Activated naive CD4-positive, alpha-beta T cell treated with Interleukin-2 at 50 U/mL for 16 hours (primary cell): ENCODE measurements at places on chromosomes 7 and 10.
A peak's percentile ranks its signal among the peaks of the same experiment; 100 is the strongest.

DNA sequence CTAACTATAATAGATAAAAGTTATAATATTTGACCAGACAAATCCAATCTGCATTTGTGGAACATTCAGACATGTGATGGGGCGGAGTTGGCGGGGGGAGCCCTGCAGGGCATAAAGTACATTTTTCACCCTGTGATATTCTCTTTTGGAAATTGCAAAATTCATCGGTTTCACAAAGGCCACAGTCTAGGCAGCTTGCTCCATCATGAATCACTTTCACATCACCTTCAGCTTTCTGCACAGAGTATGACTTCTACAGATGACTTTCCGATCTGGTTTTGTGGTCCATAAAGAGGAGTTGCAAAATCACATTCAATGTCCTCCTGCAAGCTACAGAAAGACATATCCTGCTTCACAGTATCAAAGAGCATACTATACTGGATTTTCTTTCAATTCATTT is 51.4 kb upstream of the APBB1IP start:
- no peak for DNase-seq

DNA sequence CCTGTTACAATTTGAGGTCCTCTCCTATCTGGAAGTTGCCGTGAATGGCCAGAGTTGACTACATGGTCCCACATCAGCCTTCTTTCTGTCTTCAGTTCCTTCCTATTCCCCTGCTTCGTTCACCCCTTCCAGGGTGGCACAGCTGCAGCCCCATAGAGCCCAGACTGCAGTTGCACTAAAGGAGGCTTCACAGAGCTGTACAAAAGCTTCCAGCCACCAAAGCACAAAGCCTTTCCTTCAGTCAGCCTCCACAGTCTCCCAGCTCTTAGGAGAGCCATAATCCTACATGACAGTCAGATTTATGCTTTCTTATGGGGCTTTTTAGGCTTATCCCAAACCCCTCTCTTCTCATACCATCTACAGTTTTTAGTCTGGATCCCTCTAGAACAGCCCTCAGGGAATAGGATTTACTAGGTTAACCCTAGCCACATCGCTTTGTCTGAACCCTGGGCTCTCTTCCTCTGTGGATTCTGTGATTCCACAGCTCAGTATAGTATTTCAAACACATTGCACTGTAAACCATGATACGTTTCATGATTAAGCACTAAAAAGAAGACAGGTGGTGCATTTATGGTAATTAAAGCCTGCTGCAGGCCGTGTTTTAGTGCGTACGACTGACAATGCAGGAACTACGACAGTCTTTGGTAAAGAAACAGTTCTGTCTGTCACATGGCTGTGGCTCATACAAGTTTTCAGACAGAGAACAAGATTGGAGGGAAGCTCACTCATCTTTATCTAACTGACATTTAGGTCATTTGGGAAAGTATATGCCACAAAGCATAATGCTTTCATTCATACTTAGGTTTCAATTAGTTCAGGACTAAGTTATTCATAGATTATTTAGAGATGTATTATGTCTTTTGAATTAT is 208.3 kb upstream of the KMT2E start:
- DNase-seq = no peak

- no peak for DNase-seq
Measured at GRCh38 chr10:116098411-116099022, 174.5 kb downstream of the GFRA1 start.

- peak; percentile 40 for DNase-seq
Measured at GRCh38 chr7:144834641-144835144, 1.2 kb downstream of the TPK1 start.

DNA sequence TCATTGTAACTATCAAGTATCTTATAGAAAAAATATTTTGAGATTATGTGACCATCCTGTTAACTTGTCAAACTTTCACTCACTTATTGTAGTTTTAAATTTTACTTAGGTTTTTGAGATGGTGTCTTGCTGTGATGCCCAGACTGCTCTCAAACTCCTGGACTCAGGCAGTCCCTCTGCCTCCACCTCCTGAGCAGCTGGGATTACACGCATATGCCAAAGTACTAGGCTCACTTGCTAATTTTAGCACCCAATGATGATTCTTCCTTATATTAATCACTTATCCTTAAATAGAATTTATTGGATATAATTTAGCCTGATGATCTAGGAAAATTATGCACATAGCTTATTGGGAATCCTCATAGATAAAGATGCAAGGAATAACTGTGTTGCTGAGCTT is 104.9 kb downstream of the BTRC start:
- DNase-seq = no peak

DNA sequence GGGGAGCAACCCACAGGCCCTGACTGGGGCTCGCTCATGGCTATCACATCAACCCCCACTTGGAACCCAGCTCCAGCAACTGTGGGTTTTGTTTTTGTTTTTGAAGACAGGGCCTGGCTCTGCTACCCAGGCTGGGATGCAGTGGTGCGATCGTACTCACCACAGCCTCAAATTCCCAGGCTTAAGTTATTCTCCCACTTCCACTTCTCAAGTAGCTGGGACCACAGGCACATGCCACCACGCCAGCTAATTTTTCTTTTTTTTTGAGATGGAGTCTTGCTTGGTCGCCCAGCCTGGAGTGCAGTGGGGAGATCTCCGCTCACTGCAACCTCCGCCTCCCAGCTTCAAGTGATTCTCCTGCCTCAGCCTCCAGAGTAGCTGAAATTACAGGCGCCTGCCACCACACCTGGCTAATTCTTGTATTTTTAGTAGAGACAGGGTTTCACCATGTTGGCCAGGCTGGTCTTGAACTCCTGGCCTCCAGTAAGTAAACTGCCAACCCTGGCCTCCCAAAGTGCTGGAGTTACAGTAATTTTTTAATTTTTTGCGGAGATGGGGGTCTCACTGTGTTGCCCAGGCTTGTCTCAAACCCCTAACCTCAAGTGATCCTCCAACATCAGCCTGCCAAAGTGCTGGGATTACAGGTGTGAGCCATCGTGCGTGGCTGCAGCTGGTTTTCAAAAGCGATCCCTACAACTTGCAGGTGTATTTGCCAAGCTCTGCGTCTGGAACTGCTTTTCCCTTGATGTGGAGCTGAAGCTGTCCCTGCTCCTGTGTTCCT is 228.7 kb downstream of the SKIDA1 start:
- no peak for DNase-seq

GRCh38 chr10:114925587-114926586 is 12.1 kb upstream of the TRUB1 start:
- DNase-seq = peak; percentile 12

GRCh38 chr10:31581741-31582323 is 262.8 kb downstream of the ZEB1 start:
- no peak for DNase-seq

DNA sequence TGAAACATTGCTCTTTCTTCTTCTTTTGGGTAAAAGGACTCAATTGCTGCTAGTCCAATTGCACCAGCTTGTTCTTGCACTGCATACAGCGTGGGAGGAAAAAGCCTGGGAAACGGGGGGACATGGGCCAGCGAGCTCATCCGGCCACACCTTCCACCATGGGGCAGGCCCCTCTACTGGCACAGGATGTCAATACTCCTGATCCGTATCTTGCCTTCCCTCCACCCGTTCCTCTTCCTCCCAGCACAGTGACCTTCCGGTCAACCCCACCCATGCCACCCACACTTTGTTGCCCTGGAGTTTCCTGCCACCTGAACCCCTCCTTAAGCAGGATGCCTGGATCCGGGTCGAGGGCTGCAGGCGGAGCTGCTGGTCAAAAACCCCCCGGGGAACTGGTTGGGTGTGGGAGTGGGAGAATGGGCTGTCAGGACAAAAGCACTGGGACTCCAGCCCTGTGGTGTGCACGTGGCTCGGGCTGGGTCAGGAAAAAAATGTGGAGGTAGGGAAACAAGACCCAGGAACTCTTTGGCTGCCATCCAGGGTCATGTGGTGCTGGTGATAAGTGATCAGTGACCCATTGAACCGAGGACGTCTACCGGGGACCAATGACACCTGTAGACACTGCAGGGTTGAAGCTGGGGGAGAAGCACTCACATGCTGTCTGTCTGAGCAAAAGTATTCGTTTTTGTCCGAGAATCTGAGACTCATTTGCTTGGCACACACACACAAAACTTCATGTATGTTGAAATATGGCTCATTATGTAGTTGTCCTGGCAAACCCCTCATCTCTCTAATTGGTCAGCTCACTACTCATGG is 8.1 kb downstream of the IL2RA start:
- peak; percentile 37 for DNase-seq

DNA sequence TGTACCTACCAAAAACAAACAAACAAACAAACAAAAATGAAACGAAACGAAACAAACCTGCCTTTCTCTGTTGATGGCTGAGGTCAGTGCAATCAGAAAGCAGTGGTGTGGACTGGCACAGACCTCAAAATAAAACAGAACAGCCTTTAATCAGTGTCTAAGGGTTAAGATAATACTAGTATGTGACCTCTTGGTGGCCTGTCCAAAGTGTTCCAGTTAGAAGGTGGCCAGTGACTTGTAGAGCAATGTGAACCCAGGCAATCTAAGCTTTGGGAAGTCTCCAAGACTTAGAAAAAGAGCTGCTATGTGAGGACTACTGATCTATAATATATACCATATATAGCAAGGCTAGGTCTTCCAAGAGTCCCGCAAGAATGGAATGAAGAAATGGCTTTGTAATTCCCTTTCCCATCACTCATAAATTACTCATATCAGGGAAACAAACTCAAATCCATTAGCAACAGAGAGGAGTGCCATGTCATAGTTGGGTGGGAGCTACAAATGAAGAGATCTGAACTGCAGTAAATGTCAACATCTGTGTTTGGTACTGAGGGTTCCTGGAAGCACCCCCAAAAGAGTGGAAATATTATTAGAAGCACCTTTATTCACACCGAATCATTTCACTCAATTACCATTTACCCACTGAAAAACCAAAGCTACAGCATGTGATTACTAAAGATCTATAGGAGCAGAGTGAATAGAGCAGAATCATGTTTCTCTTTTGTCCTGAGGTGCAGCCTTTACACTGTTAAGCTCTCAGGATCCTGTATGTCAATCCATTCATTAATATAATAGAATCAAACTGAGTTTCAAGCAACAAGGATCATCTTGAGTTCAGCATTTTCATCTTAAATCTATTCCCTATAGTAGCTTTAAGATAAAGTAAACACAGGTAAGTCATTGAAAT is 28.0 kb downstream of the ABLIM1 start:
- DNase-seq = no peak

GRCh38 chr7:79199266-79199665 is 254.2 kb downstream of the MAGI2 start:
- DNase-seq = no peak

DNA sequence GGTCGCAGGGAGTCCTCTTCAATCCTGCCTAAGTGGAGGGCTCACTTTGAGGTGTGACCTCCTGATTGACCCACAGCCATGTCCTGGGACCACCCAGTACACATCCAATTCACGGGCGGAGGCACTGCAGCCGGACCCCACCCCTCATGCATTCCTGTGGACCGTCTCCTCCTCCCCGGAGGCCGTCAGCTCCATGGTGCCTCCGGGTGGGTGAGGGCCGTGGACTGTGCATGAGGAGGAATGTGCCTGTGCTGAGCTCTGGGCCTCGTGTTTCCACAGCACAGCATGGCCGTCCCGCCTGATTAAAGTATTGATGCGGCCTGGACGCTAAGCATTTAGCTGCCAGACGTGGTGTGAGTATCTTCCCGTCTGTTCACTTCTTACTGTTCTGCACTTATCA is 52.8 kb downstream of the CFAP46 start:
- DNase-seq = no peak

GRCh38 chr10:126479280-126479895 is 91.1 kb upstream of the ADAM12 start:
- DNase-seq = no peak

DNA sequence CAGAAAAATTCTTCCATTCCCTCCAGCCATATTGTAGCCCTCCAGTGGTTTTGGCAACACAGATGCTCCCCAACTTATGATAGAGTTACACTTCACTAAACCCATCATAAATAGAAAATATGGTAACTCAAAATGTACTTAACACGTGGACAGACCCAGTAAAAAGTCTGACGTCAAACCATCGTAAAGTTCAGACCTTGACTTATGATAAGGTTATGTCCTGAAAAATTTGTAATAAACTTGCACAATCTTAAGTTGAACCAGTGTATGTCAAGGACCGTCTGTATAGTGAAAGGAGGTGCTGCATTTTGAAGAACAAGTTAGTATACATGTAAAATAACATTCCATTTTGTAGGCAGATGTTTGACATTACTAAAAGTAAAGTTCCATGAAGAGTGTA is 142.8 kb downstream of the NSUN6 start:
- DNase-seq = no peak

- DNase-seq = no peak
Measured at GRCh38 chr7:158247758-158248487, 339.7 kb downstream of the PTPRN2 start.

DNA sequence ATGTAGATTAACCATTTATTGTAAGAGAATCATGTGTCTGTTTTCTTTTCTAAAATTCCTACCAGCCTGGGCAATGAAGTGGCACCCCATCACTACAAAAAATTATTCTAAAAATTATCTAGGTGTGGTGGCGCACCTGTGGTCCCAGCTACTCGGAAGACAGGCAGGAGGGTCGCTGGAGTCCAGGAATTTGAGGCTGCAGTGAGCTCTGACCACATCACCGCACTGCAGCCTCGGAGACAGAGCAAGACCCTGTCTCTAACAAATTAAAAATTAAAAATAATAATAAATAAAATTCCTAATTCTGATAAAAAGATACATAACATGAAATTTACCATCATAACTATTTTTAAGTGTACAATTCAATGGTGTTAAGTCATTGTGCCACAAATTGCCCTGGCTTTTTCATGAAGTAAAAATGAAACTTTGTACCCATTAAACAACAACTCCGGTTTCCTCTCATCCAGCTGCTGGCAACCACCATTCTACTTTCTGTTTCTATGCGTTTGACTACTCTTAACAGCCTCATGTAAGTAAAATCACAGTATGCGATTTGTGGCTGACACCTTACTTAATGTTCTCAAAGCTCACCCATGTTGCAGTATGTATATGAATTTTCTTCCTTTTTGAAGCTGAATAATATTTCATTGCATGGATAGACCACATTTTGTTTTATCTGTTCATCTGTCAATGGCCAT is 20.6 kb upstream of the USP6NL start:
- DNase-seq = peak; percentile 23

DNA sequence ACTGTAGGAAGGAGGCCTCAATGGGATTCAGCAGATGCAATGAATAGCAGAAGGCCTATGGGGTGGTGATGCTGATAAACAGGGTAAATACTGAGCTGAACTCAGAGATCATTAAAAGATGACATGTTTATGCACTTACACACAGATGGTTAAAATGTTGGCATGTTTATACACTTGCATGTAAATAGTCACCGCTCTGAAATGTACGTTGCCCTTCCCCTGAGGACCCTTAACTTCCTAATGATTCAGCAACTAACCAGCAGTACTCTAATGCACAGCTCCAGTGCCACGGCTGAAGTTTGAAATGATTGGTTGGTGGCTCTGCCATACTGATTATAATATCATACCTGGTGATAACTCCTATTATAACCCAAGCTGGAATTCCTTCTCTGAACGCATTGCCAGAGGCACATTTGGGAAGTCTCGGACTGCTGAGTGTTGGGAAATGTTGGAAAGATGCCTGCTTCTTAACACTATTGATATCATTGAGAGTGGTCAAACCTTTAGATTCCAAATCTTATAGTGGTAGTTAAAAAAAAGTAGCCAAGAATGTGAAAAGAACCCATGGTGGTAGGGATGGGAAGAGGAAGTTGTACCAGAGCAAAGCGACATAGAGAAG is 3.7 kb upstream of the CAV1 start:
- no peak for DNase-seq
